Central memory CD4-positive, alpha-beta T cell (primary cell): ENCODE measurements at places on chromosomes 6 and 20.

DNA sequence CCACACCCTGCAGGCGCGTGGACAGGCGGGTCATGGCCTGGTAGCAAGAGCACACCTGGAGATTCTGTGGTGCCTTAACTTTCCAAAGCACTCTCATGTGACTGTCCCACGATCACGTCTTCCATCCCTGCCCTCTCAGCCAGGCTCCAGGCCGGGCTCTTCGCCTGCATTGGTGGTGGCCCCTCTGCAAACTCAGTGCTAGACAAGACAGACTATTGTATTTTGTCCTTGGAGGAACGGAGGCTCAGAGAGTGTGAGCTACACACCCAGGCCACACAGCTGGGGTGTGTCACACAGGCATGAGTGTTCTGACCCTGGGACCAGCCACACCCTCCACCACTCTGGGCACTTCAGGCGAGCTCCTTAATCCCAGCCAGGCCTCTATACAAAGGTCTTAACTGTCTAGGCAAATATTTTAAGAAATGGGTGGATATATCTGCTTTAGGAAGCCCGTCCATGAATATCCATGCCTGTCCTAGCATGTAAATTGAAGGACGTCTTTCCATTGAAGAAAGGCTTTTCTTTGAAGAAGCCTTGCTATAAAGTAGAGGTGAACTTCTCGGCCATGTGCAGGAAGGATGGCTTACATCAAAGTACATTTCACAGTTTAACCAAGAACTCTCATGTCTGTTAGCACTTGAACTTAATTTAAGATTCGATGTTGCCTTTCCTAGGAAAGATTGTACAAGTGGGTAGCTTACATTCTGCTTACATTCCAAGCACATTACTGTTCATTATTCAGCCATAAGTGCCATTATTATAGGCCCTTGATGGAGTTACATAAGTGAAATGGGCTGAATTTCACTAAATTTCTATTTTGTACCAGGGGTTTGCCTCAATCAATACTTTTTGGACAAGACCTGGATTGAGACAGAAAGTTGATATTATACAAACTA is 263.9 kb downstream of the DLL1 start:
- DNase-seq = no peak

DNA sequence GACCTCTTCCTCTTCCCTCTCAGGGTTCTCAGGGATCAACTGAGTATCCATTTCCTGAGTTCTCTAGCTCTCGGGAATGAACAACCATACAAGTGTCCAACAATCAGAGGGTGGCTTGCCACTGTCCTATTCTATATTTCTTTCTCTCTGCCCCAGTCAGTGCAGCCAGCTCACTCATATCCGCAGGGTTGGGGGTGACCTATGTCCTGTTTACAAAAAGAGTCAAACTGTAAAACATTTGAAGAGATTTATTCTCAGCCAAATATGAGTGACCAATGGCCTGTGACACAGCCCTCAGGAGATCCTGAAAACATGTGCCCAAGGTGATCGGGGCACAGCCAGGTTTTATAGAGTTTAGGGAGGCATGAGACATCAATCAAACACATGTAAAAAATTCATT is 10.8 kb upstream of the BTN3A2 start:
- no peak for DNase-seq

GRCh38 chr6:45850378-45851033 is 165.2 kb downstream of the CLIC5 start:
- DNase-seq = no peak

DNA sequence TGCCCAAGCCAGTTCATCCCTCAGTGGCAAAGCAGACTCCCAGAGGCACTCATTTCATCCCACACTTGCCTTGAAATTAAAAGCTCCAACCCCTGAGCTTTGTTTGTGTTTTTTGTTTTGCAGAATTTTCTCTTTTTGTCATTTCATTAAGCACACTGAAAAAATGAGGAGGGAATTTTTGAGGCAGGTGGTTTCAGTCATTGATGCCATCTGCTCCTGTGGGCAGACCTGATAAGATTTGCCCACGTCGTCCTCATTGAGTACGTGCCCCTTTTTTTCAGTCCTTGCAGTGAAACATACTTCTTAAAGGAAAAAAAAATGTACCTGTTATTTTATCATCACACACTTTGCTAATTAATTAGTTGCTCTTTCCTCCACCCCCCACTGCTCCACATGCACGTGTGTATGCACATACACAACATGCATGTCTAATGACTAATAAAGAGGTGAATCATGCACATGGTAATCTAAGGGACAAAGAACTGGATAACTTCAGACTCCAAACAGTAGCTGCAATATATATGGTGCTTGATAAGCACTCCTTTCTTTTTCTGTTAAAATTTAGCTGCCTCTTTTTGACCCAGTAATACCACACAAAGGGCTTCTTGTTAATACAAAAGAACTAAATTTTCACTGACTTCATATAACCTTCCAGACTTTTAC is 102.1 kb upstream of the TMEM181 start:
- DNase-seq = no peak

GRCh38 chr6:25886066-25886465 is 12.0 kb upstream of the SLC17A3 start:
- no peak for DNase-seq

- DNase-seq = no peak
These were observed 47.3 kb upstream of the FYN start for GRCh38 chr6:111920578-111920977.

DNA sequence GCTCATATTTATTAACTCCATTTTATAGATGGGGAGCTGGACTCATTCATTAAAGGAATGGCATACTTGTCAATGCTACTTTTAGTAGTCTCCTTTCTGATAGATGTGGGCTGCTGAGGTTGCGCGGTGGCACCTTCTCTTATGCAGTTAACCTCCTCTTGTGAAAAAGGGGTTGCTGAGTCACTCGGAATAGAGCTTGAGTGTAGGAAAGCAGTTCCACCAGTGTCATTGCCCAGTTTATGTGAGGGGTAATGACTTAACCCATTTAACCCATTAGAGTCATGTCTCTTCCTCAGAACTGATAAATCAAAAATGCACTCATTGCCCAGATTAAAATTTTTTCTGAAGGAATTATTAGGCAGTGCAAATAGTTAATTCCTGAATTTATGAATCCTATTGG is 6.3 kb downstream of the MAPK14 start:
- no peak for DNase-seq

- DNase-seq = no peak
These were observed 1125.7 kb downstream of the HACE1 start for GRCh38 chr6:103734016-103734415.

DNA sequence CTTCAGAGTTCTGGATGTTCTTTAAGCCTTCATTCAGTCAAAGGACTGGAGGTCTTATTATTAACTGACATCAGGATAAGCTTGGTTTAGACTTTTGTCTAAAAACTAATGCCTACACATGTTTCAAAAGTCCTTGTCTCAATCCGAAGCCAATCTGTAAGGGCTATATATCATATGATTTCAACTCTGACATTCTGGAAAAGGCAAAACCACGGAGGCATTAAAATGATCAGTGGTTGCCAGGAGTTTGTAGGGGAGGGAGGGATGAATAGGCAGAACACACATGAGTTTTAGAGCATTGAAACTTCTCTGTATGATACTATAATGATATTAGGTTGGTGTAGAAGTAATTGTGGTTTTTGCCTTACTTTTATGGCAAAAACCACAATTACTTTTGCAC is 1285.8 kb upstream of the CITED2 start:
- no peak for DNase-seq

DNA sequence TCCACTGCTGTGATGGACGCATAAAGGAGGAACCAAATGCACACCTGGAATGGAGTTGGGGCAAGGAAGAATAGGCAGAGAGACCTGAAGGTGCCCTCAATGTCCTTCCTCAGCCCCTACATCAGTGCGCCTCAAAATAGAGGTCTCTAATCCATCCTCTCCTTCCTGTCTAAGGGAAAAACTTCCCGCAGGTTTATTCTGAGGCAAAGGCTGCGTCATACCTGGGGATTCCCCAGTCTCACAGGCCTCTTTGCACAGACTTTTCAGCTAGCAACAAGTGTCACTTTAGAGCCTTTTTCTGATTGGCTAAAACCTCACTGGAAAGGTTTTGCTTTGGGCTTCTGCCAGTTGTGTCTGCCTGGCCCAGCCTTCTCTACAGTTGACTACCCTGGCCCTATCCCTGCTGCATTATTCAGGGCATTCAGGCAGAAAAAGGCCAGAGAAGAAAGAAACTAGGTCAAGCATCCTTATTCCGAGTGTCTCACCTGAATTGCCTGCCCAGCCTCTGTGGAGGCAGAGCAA is 1.8 kb upstream of the HLA-DQB1 start:
- no peak for DNase-seq

DNA sequence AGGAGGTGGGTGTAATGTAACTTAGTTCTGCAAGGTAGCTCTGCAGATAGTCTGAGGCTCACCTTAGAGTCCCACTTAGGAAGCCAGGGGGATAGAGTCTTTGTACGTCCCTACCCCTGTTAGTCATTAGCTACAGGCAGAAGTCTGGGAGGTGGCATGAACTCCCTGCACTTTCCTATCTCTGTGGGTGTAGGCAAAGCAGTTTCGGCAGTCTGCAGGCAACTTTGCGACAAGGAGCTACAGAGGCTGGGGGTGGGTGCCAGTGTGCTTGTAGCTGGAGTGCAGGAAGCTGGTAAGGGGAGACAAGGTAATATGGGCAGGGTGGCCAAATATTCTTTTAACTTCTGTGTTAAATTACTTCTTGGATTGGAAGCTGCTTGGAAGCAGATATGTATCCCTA is 45.7 kb downstream of the NKAIN2 start:
- DNase-seq = no peak

- no peak for DNase-seq
These were observed 18.8 kb downstream of the PARD6B start for GRCh38 chr20:50750145-50750671.

DNA sequence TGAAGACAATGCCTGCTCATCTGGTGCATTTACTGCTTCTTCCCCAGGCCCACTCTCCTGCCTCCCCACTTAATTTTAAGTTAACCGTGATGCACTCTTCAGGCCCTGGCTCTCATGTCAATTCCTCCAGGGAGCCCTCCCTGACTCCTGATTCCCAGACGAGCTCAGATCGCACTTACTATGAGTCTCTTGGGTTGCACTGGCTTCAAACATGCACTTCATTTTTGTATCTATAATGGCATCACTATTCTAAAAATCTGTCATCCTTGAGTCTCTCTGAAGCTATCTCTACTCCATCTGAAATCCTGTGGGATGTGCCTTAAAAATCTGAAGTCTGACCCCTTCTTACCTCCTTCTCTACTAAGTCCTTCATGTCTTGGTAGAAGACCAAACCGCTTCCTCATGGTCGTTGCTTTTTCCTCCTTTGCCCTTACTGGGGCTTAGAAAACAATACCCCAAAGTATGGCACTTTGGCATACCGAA is 24.7 kb downstream of the COX4I2 start:
- DNase-seq = no peak

- DNase-seq = no peak
These were observed 11.5 kb upstream of the GLP1R start for GRCh38 chr6:39037082-39037508.

GRCh38 chr6:90039911-90040310 is 145.6 kb downstream of the GJA10 start:
- DNase-seq = no peak

DNA sequence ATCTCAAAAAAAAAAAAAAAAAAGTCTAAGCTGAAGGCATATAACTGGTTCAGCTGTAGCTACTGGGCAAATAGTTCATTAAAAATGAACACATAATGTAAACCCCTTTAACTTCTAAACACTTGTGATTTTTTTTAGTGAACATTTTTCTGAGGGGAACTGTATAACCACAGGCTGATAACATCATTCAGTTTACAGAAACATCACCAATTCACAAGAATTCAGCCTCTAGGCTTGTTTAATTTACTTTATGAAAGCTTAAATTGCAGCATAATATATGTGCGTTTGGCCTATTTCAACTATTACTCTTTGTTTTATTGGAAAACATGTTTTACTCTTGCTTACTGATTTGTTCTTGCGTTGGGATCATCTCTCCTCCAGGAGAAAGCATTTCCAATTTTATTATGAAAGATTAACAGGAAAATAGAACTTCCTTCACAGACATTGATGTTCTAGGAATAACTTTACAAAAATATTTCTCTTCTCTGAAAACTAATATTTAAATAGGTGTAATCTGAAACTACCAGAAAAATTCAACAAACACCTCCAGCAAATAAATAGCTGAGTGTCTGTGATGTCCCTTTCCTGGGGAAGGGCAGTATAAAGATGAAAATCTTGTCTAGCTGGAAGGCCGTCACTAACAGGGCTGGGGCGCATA is 284.5 kb downstream of the UST start:
- no peak for DNase-seq

- DNase-seq = no peak
These were observed 126.5 kb upstream of the B3GAT2 start for GRCh38 chr6:71083308-71083820.

- no peak for DNase-seq
These were observed 10.1 kb upstream of the SEC63 start for GRCh38 chr6:107968081-107968480.

DNA sequence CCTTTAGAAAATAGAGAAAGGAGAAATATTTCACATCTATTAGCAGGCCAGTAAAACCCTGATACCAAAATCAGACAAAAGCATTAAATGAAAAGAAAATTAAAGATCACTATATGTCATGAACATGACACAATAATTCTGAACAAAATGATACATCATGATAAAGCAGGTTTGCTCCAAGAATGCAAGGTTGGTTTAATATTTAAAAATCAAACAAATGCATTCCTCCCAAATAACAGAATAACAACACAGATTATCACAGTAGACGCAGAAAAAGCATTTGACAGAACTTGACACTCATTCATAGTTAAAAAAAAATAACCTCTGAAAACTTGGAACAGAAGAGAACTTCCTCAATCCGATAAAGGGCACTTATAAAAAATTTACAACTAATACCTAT is 22.9 kb upstream of the ARMC2 start:
- no peak for DNase-seq

GRCh38 chr20:32113591-32114260 is 4.2 kb downstream of the TM9SF4 start:
- DNase-seq = no peak

GRCh38 chr20:6212903-6213302 is 90.1 kb upstream of the FERMT1 start:
- DNase-seq = no peak

DNA sequence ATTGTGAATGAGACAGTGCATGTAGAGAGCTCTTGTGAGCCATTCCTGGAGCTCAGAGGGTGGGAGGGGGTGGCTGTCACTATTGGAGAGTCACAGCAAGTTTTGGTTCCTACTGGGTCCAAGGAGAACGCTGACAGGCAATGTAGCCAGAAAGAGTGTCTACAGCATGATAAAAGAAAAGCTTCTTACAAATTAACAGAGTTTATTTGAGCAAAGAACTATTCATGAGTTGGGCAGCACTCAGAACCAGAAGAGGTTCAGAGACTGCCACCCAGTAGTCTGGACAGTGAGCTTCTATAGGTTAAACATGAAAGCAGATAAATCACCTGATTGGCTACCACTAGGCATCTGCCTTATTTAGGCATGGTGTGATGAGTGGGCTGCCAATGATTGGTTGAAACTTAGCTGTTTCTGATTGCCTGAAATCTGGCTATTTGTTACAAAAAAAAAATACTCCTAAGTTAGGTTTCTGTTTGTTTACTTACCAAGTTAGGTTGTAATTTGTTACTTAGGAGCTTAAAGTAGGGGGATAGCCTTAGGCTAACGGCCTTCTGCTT is 473.4 kb downstream of the PREX1 start:
- no peak for DNase-seq

GRCh38 chr20:3595541-3595940 is 67.7 kb downstream of the GFRA4 start:
- DNase-seq = no peak
